ENCODE measurements at places on chromosomes 5 and 9.

DNA sequence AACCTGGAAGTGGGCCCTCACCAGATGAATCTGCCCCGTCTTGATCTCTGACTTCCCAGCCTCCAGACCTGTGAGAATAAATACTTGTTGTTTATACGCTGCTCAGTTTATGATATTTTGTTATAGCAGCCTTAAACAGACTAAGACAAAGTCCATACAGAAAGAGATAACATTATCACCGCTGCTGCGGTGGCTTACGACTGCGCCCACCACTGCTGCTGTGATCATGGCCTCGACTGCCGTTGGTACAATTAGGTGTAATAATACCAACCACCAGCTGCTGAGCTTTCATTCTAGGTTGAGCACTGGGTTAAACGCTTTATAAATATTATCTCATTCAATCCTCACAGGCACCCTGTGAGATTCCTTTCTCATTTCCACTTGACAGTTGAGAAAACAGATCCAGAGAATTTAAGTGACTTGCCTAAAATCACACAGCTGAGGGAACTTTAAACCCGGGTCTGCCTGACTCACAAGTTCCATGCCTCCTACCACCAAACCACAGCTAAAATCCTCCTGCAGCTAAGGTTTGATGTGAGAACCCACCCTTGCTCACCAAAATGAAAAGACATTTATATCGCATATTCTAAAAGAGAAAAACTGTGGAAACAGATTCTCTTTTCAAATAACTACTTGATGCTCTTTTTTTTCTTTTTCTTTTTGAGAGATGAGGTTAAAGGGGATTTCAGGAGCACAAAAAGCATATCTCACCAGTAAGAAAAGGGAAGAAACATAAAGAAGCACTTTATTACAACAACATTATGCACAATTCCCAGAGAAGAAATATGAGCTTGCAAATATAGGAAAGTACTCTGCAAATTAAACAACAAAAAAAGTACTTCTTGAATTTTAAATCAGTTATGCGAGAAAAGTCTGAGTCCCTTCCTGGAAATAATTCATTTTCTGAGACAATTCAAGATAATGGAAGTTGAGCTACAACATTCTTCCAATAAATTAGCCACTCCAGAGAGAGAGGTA is 23.9 kb downstream of the GOLM1 start:
- DNase-seq = no peak

GRCh38 chr5:21581508-21581907 is 1271.6 kb downstream of the CDH12 start:
- no peak for DNase-seq

DNA sequence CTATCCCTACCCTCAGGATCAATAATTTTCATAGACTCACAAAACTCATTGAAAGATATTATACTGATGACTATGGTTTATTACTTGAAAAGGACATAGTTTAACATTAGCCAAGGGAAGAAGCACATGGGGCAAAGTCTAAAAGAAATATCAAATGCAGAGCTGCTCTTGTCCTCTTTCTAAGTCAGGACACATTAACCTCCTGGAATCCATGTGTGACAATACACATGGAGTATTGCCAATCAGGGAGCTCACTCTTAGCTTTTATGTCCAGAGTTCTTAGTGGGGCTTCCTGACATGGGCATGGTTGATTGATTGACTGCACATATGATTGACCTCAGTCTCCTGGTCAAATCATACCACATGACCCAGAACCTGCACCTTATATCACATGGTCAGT is 165.5 kb upstream of the COX7C start:
- DNase-seq = no peak

DNA sequence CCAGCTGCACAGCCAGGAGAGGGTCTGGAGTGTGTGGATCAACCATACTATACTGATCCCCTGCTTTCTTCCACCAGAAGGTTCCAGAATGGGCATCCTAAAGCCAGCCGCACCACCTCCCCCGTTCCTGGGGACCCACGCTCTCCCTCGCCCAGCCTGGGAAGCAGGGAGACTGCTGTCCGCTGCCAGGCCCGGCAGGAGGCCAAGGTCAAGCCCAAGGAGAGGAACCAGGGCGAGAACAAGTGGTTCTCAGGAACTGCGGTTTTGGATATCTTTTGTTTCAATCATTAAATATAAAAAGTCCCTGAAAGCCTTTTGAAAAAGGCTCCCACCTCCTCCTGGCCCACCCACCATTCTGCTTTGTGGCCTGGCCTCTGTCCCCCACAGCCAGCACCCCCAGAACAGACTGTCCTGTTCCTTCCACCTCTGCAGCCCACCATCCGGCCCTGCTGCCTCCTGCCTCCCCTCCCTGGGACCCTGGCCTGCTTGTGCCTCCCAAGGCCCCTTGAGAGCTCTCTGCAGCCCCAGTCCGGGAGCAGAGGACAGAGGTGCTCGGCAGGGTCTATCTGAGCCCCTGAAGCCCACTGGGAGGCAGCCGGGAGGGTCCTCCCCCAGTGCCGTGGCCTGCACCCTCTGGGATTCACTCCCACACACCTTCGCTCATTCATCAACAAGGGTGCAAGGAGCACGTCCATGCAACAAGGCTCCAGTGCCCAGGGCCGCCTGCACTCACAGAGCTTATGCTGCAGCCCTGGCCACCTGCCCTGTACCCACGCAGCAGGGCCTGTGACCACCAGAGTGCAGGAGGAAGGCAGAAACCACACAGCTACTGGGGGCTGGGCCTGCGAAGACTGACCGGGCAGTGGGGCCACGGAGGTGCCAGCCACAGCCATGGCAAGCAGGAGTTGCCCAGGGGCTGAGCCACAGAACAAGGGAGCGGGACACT is 614 bp upstream of the LCN6 start:
- no peak for DNase-seq

GRCh38 chr5:37214550-37214949 is 34.6 kb downstream of the CPLANE1 start:
- no peak for DNase-seq

DNA sequence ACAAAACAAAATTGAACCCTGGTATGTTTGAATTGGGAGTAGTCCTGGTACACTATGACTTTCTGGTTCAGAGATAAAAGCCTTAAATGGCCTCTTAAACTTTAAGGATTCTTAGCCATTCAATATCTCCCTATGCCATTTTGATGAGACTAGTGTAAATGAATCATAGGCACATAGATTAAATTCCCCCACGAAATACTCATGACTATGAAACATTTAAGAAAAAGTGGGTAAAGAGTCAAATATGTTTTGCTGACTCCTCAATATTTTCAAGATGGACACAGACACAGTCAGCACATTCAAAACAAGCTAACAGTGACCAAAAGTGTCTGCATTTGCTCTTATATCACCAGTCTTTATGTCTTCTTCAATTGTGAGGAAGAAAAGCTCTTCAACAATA is 278.3 kb downstream of the PDE4D start:
- no peak for DNase-seq

GRCh38 chr9:76882686-76883085 is 23.2 kb downstream of the PRUNE2 start:
- DNase-seq = no peak

- no peak for DNase-seq
Measured at GRCh38 chr5:55234121-55234700, 803 bp upstream of the CCNO start.

- DNase-seq = no peak
Measured at GRCh38 chr5:79173626-79174025, 62.0 kb downstream of the BHMT start.

DNA sequence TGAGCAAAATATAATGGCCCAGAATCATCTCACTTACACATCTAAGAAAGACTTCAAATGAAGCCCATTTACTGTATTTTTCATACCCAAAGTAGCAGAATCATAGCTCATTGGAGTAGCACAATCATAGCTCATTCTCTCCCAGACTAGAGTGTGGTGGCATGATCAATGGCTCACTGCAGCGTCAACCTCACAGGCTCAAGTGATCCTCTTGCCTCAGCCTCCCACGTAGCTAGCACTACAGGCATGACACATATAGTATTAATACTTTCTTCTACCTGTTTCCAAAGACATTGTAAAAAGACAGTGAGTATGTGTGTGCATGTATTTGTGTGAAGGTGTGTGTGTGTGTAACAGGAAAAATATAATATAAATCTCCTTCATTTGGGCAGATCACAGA is 1247.9 kb upstream of the ACO1 start:
- DNase-seq = no peak

- peak; percentile 5 for DNase-seq
Measured at GRCh38 chr5:2017540-2018389, 135.0 kb upstream of the IRX4 start.

GRCh38 chr9:33446946-33447798 is at the start of gene AQP3:
Gene AQP3, minus strand, starts transcription at chr9:33447593. Its CDS starts 63 bp downstream, at chr9:33447530.
- DNase-seq = peak; percentile 75

GRCh38 chr5:2748179-2748860 is 3.2 kb downstream of the IRX2 start:
- no peak for DNase-seq

DNA sequence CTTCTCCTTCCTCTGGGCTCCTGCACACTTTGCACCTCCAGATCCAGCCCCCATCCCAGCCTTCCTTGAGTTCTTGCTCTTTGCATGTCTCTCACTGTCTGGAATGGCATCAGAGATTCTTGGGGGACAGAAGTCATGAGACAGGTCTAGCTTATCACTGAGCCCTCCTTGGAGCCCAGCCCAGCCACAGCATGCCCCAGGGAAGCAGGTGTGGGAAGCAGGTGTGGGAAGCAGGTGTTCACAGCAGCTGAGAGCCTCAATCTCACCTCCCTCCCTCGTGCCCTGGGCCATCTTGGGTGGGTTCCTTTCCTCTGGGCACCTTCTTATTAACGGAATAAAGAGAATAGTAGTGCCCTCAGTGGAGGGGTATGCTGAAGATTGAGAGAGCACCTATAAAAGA is 27.2 kb downstream of the SLC6A7 start:
- DNase-seq = no peak

DNA sequence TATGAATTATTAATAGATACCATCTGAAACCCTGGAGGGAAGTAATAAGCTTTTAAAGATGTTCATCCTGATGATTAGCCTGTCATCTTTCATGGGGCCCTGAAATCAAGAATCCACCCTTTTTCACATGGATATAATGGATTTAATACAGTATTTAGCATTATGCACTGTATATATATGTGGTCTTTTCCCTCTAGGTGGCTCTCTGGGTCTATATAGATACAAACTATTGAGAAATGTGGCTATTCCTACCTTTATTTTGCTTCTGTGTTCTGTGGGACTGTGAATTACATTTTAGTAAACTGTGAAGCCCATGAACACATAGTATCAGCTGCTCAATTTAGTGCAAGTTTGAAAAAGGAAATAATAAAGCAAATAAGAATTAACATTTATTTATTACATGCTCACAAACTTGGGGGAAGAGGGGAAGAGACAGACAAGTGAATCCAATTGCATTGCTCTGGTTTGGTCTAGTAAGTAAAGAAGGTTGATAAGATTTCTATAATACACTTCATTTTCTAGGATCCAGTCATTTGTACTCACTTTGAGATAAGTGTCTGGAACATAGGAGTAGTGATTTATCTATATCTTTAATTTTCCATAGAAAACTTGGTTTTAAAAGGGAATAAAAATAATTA is 112.2 kb downstream of the SCAMP1 start:
- no peak for DNase-seq

DNA sequence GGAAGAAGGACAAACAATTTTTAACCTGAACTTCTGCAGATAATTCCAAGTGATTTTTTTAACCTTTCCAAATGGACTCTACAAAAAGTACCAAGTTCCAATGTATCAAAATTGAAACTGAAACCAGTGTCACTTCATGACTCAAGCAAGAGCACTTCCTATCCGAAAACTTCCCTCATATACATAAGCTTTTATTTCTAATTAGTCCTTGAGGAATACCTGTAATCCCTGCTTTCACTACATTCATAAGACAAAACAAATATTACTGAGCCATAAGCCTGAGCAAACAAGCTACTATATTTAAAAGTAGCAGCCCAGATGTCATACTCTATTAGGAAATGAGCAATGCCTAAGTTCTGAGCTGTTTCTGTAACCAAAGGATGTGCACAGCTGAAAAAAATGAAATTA is 224.4 kb downstream of the EBF1 start:
- DNase-seq = no peak

DNA sequence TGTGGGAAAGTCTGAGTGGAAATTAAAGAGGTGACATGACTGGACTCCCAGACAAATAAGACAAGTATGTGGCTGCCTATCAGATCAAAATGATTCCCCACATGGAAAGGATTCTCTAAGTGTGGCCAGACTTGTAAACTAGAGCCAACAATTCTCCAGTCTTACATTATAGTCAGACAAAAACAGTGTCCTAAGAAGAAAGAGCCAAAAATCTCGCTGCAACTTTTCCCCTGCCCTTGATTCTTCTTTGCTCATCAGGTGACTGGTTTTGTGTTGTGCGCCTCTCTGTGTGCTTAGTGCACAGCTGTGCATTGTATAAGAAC is 164.2 kb upstream of the TARS1 start:
- no peak for DNase-seq

DNA sequence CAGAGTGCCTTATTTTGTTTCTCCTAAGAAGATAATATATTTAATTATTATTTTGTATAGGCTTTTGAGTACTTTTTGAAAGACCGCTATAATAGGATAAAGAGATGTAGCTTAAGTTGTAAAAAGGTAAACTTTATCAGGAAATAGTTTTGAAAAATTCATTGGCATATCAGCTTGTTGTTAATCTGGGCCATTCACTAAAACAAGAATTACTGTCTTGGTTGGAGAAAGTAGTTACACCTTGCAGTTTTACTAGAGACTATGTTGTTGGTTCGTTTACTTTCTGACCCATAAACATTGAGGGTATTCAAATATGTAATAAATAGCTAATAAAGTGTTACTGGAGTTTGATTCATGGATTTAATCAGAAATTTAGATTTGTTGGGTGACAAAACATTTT is 33.7 kb downstream of the TNPO1 start:
- no peak for DNase-seq

- no peak for DNase-seq
Measured at GRCh38 chr9:131238402-131239021, 37.8 kb downstream of the FAM78A start.

GRCh38 chr5:178625679-178626483 is 969 bp downstream of the CLK4 start:
- DNase-seq = no peak

GRCh38 chr5:159392871-159393270 is 62.6 kb upstream of the IL12B start:
- no peak for DNase-seq

Measured in T-helper 1 cell (primary cell).